Glutamatergic neuron (in vitro differentiated cells): ENCODE measurements at places on chromosomes 13 and 19. TPM values are rescaled to one million over a fixed set of nuclear protein-coding genes. Genes with fewer than 3 reads are reported as not detected.
A peak's percentile ranks its signal among the peaks of the same experiment; 100 is the strongest.

DNA sequence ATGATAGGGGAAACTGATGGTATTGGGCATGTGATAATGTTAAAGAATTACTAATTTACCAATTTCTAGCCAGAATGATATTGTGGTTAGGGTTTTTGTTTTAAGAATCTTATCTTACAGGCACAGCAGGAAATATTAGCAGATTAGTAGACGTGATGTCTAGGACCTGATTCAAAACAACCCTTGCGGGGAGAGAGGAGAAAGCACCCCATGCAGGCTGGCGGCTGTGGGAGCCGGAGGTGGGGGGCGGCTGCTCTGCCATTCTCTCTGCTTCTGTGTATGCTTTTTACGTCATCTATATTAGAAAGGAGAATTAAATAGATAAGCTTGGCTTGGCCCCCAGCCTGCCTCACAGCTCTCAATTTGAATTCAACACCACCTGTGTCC, 41.5 kb downstream of the MLLT1 start:
- DNase-seq: no peak
- H3K4me1 ChIP-seq: peaks cover 58% of the 10 kb centered on the region
- H3K27me3 ChIP-seq: peaks cover 15% of the 10 kb centered on the region

GRCh38 chr13:47206111-47206510, 309.3 kb upstream of the HTR2A start:
- H3K27me3 ChIP-seq: no peaks in the 10 kb centered on the region
- peaks cover 10% of the 10 kb centered on the region for H3K4me1 ChIP-seq
- peak overlapping the region; percentile 12 for H3K27ac ChIP-seq
- no peak overlapping the region for H3K4me3 ChIP-seq
- H3K36me3 ChIP-seq: no peaks in the 10 kb centered on the region

GRCh38 chr13:90746230-90746629, 601.3 kb upstream of the MIR17HG start:
- H3K36me3 ChIP-seq: no peaks in the 10 kb centered on the region
- H3K4me3 ChIP-seq: no peak overlapping the region
- H3K27ac ChIP-seq: no peak overlapping the region
- H3K4me1 ChIP-seq: no peaks in the 10 kb centered on the region
- no peak for DNase-seq

The ZNF845 gene
- total RNA-seq: 8.5 TPM

DNA sequence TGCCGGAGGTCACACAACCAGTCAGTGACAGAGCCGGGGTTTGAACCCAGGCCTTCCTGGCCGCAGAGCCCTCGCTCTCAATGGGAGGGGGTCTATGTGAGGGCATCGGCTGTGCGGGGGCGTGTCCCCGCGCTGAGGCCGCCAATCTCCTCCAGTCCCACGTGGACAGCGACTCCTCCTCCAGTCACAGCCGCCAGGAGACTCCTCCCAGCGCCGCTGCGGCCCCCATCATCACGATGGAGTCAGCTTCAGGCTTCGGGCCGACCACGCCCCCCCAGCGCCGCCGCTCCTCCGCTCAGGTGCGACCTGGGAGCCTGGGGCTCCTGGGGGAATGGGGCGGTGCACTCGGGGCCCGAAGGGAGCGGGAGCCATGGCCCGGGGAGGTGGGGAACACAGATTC, 6.0 kb downstream of the SPRED3 start:
- peak; percentile 75 for DNase-seq
- H3K27ac ChIP-seq: no peak overlapping the region
- peaks cover 35% of the 10 kb centered on the region for H3K27me3 ChIP-seq
- peaks cover 14% of the 10 kb centered on the region for H3K36me3 ChIP-seq
- H3K4me1 ChIP-seq: peaks cover 3% of the 10 kb centered on the region

DNA sequence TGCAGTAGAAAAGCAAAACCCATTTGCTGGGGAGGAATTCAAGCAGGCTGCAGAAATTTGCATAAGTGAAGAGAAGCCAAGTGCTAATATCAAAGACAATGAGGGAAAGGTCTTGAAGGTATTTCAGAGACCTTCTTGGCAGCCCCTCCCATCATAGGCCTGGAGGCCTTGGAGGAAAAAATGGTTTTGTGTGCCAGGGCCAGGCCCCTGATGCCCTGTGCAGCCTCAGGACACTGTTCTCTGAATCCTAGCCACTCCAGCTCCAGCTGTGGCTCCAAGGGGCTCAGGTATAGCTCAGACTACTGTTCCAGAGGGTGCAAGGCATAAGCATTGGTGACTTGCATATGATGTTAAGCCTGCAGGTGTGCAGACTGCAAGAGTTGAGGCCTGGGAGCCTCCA, 463.2 kb upstream of the ATXN8OS start:
- H3K27ac ChIP-seq: no peak overlapping the region
- H3K27me3 ChIP-seq: no peaks in the 10 kb centered on the region
- H3K4me1 ChIP-seq: no peaks in the 10 kb centered on the region

DNA sequence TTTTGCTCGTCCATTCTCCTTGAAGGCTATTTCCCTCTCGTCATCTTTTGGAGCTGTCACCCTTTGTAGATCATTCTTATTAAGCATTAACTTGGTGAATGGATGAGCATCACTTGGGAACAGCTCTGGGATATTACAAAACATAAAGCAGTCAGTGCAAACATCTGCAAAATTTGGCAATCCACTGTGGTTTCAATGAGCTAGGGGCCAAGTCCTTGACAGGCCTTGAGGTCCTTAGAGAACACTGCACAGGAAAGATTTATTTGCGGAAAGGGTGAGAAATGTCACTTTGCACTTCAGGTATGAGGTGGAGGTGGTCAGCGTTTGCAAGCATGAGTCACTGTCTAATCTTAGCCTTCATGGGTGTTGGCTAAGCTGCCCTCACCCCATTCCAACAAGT, 239.7 kb upstream of the MAB21L1 start:
- H3K27me3 ChIP-seq: no peaks in the 10 kb centered on the region
- peaks cover 26% of the 10 kb centered on the region for H3K4me1 ChIP-seq
- H3K36me3 ChIP-seq: no peaks in the 10 kb centered on the region
- no peak for DNase-seq

DNA sequence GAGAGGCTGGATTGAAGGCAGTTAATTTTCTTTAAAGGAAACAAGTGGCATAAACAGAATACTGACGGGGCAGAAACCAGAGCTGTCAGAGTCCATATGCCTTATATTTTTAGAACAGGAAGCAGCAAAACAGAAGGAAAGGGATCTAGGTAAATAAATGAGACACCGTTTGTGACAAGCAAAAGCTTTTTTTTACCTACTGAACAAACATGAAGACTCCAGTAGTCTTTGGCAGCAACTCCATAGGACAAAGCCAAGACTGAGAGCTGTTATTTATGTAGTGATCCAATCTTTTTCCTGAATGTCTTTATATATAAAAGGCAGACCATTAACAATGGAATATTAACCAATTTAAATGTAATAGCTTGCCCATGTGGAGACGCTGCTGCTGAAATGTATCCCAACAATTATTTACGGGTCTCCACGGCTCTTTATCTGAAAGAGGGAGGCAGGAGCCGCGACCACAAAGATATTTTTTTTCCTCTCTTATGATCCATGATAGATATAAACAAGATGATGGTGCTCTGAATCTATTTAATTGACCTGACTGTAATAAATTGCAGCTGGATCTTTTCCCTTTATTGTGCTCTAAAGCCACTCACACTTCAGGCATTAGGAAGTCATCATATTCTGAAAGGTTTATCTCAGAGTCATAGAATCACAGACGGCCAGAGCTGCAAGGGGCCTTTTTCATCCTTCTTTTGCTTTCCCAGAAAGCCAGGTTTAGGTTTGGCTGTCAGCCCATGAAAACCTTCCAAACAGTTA, 687.8 kb downstream of the EFNB2 start:
- peaks cover 3% of the 10 kb centered on the region for H3K27me3 ChIP-seq
- DNase-seq: no peak
- no peaks in the 10 kb centered on the region for H3K36me3 ChIP-seq
- no peaks in the 10 kb centered on the region for H3K4me1 ChIP-seq

The SSC5D gene
- total RNA-seq: 7.6 TPM

The KLK13 gene
- not detected for total RNA-seq
